GM12864 (cell line): ENCODE measurements at places on chromosomes 2 and 18.

DNA sequence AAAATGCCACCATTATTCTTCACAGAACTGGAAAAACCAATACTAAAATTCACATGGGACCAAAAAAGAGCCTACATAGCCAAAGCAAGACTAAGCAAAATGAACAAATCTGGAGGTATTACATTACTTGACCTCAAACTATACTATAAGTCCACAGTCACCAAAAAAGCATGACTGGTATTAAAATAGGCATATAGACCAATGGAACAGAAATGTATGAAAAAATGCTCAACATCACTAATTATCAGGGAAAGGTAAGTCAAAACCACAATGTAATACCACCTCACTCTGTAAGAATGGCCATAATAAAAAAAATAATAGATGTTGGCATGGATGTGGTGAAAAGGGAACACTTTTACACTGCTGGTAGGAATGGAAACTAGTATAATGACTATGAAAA is 158.6 kb downstream of the CDH2 start:
- DNase-seq, result no peak

DNA sequence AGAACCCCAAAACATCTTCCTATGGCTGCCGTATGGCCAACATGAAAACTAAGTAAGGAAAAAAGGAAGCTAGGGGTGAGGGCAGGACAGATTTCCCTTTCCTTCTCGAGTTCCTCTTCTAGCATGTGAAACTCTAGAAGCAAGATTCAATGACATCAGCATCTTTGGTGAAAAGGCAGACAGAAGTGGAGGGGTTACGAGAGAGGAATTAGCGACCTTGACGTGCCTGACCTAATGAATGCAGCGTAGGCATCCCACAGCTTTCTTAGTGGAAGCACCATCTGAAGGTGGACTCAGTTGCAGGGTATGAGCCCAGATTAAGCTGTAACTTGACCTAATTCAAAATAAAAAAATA is 47.9 kb upstream of the PELI1 start:
- no peak for DNase-seq

DNA sequence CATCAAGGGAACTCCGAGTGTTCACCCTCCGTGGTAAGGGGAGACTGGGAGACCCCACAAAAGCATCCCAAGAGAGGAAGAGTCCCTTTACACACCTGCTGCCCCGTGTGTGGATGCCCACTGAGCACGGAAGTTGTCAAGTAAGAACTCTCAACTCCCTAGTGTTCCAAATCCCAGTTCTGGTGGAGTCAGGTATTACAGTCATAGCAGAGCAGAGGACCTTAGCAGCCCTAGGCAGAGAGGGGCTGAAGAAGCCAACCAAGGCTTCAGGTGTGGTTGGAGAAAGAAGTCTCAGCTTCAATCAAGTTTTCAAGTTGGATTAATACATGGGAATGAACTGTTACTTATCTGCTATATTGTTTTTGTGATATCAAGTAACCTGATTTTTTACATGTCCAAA is 512.5 kb downstream of the RNF144A start:
- DNase-seq, result no peak

- DNase-seq, result no peak
Measured at GRCh38 chr2:6914828-6915227, 2.4 kb upstream of the RNF144A start.

GRCh38 chr2:85230679-85231467 is 96.9 kb downstream of the TGOLN2 start:
- DNase-seq, result no peak

GRCh38 chr18:35804377-35804776 is 168.1 kb upstream of the RMP24 start:
- no peak for DNase-seq

DNA sequence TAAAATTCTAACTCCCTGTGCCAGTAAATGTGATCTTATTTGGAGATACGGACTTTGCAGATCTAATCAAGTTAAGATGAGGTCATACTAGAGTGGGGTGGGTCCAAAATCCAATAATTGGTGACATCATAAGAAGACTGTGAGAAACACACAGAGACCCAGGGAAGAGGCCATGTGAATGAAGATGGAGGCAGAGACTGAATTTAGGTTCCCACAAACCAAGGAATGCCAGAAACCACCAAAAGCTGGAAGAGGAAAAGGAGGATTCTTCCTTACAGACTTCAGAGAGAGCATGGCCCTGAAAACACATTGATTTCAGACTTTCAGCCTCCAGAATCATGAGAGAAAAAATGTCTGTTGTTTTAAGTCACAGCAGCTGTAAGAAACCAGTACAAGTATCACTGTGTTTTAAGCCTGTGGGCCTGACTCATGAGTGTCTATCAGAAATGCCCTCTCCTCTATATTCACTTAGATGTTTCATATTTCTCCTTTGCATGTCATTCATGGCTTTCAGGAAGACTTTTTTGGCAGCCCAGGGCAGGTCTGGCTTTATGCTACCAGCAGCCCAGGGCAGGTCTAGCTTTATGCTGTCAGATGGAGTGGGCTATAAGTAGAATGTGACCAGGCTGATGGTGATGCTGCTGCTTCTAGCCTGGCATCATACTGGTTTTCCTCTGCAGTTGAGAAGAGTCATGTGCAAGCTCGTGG is 100.0 kb downstream of the SPOPL start:
- no peak for DNase-seq

- no peak for DNase-seq
Measured at GRCh38 chr2:229869226-229869625, 52.6 kb downstream of the TRIP12 start.

DNA sequence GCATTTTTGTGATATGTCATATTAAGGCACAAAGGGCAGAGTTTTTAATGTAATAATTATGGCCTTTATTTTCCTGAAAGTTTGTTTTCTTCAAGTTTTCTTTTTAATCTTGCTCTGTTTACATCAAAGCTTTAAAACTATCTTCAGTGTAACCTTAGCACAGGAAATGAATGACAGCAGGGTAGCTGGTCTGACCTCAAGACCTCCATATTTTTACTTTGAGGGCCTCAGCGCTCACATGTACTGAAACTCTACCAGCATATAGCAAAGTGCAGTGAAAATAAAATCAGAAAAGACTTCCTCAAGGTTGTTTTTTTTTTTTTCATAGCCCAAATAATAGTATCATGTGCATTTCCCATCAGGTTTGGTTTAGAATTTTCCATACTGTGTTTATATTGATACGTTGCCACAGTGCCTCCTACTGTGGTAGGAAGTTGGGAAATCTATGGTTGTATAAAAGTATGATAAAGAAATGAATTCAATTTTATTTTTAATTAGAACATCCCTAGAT is 163.4 kb downstream of the UBE2E3 start:
- DNase-seq, result no peak

GRCh38 chr18:69691008-69691760 is 256.5 kb downstream of the CD226 start:
- DNase-seq, result no peak

- DNase-seq, result no peak
Measured at GRCh38 chr2:219252900-219253752, at the start of gene TUBA4B. Gene TUBA4B, plus strand, starts transcription at chr2:219253243. Its CDS starts 165 bp downstream, at chr2:219253408.

GRCh38 chr18:31190919-31191318 is 28.3 kb upstream of the DSC1 start:
- DNase-seq, result no peak

DNA sequence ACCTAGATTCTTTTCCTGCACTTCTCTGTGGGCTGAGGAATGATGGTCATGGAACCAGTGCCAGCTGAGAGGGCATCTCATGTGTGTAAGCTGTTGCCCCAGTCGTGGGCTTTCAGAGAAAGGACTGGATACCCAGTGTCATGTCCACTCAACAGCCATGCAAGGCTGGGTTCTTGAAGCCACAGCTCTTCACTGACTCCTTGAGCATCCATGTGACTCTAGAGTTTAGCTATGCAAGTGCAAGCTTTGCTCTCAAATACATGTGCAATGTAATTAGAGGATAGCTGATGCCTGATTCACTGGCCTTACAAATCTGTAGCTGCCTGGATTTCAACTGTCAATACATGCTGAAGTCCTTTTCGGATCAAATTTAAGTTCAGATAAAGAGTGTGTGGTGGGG is 46.8 kb upstream of the EML6 start:
- no peak for DNase-seq

DNA sequence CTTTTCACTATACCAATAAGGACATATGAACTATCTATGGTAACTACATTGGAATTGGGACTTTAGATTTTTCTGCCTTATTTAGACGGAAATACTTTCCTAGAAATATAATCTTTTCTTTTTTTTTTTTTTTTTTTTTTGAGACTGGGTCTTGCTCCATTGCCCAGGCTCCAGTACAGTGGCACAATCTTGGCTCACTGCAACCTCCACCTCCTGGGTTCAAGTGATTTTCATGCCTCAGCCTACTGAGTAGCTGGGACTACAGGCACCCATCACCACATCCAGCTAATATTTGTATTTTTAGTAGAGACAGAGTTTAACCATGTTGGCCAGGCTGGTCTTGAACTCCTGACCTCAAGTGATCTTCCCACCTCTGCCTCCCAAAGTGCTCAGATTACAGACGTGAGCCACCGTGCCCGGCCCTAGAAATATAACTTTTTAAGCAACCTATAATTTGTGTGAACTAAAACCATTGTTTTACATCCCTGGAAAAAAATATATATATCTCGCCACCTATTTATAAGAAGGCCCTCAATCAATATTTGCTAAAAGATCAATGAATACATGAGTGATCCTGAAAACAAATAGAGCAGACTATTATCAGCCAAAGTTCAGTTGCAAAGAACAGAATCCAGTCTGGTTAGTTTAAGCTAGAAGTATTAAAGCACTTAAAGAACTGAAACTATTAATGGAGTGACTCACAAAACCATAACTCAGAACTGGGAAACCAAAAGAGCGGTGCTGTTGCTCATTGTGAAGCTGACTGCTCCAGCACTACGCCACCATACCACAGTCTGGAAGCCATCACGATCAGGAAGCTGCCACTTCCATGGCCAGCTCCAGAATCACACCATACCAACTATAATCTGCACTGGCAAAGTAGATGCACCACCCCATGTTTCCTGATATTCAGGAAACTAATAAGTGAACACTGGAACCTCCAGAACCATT is 8.4 kb upstream of the HNRNPLL start:
- DNase-seq, result peak; percentile 77

- no peak for DNase-seq
Measured at GRCh38 chr2:64820901-64821300, 167.2 kb upstream of the SERTAD2 start.

DNA sequence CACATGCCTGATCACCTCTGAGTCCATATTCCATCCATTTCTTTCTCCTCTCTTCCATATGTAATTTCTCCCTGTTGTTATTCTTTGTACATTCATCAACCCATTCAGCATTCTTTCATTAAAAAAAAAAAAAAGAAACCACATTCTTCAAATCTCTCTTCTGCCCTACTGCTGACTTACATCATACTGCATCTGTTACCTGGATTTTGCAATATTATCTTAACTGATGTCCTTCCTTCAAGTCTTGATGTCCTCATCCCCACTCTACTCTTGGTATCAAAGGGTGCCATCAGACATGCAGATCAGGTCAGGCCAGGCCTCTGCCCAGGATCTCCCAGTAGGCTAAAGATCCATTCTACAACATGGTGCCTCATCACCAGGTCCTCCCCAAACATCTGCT is 90.6 kb downstream of the SGPP2 start:
- no peak for DNase-seq

- no peak for DNase-seq
Measured at GRCh38 chr2:126761981-126762878, 106.3 kb downstream of the GYPC start.

DNA sequence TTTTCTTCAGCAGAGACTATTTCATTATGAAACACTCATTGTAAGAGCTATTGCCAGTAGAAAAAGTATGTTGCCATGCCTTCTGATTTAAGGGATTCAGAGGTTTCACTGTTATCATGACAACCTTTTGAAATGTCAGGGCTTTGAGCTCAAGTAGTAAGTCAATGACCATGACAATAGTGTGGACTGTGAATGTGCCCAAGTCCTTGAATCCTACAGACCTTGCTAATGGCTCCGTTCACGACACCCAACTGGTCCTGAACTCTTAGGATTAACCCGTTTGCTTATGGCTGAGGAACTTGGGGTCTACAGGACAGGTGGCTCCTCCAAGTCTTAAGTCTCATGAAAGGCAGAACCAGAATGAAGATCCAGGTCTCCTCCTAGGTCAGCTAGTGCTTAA is 17.6 kb upstream of the KIDINS220 start:
- DNase-seq, result no peak

GRCh38 chr2:117058366-117058765 is 756.1 kb upstream of the DDX18 start:
- no peak for DNase-seq
